ENCODE measurements at places on chromosomes 6 and 20. TPM values are rescaled to one million over a fixed set of nuclear protein-coding genes. Genes with fewer than 3 reads are reported as not detected.

- DNase-seq, result no peak
Observed at GRCh38 chr6:119280668-119281067, 68.9 kb downstream of the MAN1A1 start.

DNA sequence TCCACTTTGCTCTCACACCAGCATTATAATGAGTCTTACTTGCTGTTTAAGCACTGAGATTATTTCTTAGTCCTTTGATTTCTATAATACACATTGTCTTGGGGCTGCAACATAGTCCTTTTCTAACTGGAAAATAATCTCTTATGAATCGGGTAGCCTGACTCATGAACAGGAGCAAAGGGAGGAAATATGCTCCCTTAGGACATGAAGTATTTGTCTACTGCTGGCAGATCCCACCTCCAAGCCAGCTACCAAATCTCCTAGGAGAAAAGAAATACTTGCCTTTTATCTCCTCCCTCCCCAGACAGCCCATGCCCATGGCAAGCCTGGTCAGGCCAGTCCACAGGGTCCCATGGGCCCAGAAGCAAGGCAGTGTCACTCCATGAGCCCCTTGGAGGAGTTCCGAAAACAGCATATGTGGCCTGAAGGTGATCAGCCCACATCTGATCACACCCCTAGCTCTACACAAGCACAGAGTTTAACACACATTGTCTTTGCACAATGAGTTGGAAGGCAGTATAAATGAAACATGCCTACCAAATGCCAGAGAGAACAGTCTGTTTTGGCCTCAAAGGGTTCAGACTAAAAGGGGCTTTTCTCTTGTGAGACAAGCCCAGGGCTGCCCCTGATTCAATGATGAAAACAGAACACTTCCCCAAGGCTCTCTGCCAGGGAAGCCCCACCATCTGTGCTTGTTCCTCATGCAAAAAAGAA is 37.1 kb upstream of the SLC4A11 start:
- no peak for DNase-seq

The TMEM14B gene
- 66.5 TPM for total RNA-seq

- no peak for DNase-seq
Observed at GRCh38 chr20:56843386-56843785, 214.3 kb downstream of the TFAP2C start.

The TINAG gene
- total RNA-seq, result not detected

The C4B gene
- total RNA-seq, result 0.54 TPM

The BCKDHB gene
- total RNA-seq, result 11.8 TPM

DNA sequence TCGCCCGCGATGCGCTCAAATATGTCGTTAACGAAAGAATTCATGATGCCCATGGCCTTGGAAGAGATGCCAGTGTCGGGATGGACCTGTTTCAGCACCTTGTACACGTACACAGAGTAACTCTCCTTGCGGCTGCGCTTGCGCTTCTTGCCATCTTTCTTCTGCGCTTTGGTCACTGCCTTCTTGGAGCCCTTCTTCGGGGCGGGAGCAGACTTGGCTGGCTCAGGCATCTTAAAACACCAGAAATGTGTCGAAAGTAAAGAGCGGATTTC is 36.4 kb downstream of the HFE start:
- DNase-seq, result no peak

DNA sequence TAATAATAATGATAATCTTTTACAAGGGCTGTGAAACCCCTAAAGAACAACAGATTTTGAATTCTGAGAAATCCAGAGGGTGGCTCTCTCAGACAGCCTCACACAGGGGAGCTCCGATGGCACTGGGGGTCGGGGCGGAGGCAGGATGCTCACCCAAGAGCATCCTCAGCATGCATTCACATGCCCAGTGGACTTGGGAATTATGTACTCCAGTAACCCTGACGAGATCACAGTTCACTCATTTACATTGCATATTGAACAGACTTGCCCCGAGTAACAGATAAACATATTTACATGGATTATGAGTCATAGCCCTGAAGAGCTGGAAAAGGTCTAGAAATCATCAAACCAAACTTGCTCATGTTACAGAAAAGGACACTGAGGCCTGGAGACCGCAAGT is 482.7 kb upstream of the JARID2 start:
- DNase-seq, result peak; percentile 84

GRCh38 chr6:8829296-8829695 is 394.0 kb upstream of the SLC35B3 start:
- DNase-seq, result no peak

The TP53TG5 gene
- not detected for total RNA-seq

Measured in IMR-90 (cell line).